Amniotic stem cell (primary cell): ENCODE measurements at places on chromosomes 16 and 17.
A peak's percentile ranks its signal among the peaks of the same experiment; 100 is the strongest.

DNA sequence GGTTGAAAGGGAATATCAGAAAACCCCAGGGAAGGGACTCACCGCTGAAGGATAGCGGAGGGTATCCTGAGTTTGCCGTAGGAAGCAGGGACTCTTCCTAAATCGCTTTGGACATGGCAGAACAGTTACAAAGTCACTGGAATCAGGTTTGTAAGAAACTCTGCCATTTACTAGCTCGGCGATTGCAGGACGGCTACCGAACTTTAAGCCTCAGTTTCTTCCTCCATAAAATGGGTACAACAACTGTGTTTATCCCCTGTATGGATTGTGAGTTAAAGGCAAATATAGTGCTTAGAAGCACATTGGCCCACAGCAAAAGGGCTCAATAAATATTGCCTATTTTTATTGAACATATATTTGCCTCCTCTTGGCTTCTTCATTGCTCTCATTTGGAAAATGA is 90.6 kb downstream of the MAF start:
- DNase-seq, result no peak

- DNase-seq, result no peak
These were observed 28.0 kb downstream of the SLC13A5 start for GRCh38 chr17:6684881-6685767.

GRCh38 chr16:87363771-87364455 is 19.7 kb downstream of the FBXO31 start:
- DNase-seq, result no peak

GRCh38 chr17:49779739-49780231 is 8.7 kb upstream of the KAT7 start:
- peak; percentile 40 for DNase-seq

- no peak for DNase-seq
These were observed 6.8 kb downstream of the SLC13A2 start for GRCh38 chr17:28480278-28480677.

GRCh38 chr16:19005561-19006445 is 22.1 kb downstream of the TMC7 start:
- DNase-seq, result no peak
